Activated CD4-positive, alpha-beta memory T cell treated with anti-CD3 and anti-CD28 coated beads, Interleukin-2, amount 10 ng/mL, durations not matched to agents 7 days and 5 days (primary cell): ENCODE measurements at places on chromosomes 6 and 20. TPM values are rescaled to one million over a fixed set of nuclear protein-coding genes. Genes with fewer than 3 reads are reported as not detected.

- H3K27ac ChIP-seq = no peak overlapping the region
- no peaks in the 10 kb centered on the region for H3K4me1 ChIP-seq
- DNase-seq = no peak
Observed at GRCh38 chr6:110211753-110212152, 31.5 kb downstream of the CDC40 start.

TRIM40 gene
- not detected for total RNA-seq

DNA sequence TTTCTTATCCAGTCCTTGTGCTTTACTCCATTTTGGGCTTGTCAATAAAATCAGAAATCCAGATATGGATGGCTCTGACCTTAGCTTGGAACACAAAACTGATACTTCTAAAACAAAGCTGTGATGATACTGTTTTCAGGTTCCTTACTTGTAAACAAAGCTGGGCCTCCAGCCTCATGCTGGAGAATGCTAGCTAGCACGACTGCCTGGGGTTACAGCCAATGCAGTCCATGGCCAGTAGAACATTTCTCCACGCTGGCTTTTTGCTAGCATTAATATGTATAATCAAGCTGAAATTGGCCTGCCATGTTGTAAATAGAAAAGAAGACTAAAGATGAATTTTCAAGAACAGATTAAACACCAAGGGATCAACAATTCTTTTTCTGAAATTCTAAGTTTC, 63.9 kb downstream of the MTHFD1L start:
- peaks cover 12% of the 10 kb centered on the region for H3K36me3 ChIP-seq
- no peaks in the 10 kb centered on the region for H3K27me3 ChIP-seq
- no peaks in the 10 kb centered on the region for H3K4me1 ChIP-seq
- no peak overlapping the region for H3K27ac ChIP-seq
- H3K4me3 ChIP-seq = no peak overlapping the region

DNA sequence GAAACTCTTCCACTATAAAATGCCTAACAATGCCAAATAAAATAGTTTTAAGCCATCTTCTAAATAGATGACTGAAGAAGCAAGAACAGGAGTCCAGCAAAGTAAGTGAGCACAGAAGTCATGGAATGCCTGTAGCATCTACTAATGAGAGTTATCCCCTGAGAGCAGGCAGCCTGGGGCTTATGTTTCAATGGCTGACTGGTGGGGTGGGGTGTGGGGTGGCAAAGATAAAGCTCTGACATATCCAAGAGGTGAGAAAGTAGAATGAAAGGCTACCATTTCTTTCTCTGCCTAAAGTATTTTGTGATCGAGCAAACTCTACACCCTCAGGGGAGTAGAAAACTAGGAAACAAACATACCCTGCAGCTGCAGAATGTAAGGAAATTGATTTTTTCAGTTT, 348.8 kb downstream of the TFAP2B start:
- H3K4me1 ChIP-seq = no peaks in the 10 kb centered on the region
- no peaks in the 10 kb centered on the region for H3K27me3 ChIP-seq
- no peak overlapping the region for H3K27ac ChIP-seq
- no peak for DNase-seq
- H3K4me3 ChIP-seq = no peak overlapping the region

SYNDIG1 gene
- not detected for total RNA-seq

GRCh38 chr6:73064266-73064665, 161.0 kb downstream of the KHDC1L start:
- no peaks in the 10 kb centered on the region for H3K36me3 ChIP-seq
- no peak for DNase-seq
- H3K27me3 ChIP-seq = no peaks in the 10 kb centered on the region
- no peaks in the 10 kb centered on the region for H3K4me1 ChIP-seq
- H3K4me3 ChIP-seq = no peak overlapping the region
